ENCODE measurements at places on chromosomes 5 and 9.

DNA sequence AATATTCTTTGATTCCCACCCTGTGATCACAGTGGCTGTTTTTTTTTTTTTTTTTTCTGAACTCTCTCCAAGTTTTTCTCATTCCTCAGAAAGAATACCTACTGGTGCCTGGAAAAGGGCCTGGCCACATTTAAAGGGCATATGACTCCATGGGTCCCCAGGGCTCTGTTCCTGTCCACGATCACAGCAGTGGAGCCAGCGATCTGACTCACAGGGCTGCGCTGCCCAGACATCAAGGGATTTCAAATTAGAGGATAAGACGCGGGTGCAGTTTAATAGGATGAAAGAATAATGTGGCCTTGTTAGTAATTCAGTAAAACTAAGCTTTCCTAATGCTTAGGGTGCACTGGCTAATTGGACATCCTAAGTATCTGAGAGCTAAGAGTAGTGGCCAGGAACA is 175.1 kb upstream of the MSX2 start:
- DNase-seq: no peak

DNA sequence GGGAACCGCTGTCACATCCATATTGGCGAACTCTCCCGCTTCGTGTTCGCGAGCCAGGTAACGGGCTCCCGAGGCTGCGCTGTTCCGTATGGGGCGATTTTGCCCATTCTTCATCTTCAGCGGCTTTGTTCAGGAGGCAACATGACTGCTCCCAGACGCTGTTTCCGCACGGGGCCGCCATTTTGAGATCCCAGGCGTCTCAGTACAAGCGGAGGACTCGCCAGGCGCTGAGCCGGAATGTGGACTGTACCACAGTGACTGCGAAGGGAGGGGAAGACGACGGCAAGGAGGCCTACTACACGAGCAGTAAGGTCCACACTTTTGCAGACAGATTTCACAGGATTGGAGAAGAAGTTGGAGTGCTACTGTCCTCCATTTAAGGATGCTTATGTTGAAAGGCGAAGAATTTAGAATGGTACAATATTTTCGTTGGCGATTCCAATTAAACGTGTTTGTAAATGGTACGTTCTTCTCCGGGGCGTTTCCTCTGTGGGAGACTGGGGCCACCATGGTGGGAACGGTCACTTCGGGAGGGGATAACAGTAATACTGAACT is 41.6 kb upstream of the ZNF300 start:
- no peak for DNase-seq

- DNase-seq: no peak
Observed at GRCh38 chr9:124549016-124549415, 41.8 kb upstream of the NR5A1 start.

DNA sequence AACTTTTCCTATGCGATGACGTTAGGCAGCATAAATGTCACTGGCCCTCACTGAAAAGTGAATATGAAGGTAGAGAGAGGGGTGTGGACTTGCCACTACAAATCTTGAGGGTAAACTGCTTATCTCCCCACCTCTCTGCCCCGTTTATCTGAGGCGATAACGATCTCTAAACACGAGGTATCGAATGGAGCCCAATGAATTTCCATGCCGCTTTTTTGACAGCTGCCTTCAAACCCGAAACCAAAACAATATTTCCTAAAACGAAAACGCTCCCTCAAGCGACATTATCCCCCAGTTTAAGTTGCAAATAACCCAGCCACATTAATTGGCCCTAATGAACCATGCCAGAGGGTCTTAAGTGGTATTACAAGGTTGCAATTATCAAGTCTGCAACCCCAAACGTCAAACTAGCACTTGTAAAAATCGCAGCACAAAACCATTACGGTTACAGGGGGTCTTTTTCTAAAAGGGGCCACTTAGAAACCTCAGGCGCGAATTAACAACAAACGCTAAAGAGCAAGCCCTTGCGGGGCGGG is 1.4 kb downstream of the NR3C1 start:
- DNase-seq: no peak

GRCh38 chr5:135830876-135831275 is 3.6 kb upstream of the SLC25A48 start:
- DNase-seq: no peak

DNA sequence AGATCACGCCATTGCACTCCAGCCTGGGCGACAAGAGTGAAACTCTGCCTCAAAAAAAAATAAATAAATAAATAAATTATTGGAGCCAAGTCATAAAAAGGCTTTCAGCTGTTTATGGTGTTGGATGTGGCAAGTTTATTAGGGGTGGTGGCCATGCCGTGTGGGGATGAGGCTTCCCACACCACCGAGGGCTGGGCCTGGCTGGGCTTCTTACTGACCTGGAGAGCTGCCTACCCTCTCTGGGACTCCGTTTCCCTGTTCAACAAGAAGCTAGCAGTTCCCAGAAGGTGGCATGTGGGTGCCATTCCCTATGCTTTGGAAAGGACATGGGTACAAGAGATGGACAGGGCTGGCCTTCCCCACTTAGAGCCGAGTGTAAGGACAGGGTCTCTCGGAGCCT is 22.6 kb downstream of the GPRIN1 start:
- no peak for DNase-seq

DNA sequence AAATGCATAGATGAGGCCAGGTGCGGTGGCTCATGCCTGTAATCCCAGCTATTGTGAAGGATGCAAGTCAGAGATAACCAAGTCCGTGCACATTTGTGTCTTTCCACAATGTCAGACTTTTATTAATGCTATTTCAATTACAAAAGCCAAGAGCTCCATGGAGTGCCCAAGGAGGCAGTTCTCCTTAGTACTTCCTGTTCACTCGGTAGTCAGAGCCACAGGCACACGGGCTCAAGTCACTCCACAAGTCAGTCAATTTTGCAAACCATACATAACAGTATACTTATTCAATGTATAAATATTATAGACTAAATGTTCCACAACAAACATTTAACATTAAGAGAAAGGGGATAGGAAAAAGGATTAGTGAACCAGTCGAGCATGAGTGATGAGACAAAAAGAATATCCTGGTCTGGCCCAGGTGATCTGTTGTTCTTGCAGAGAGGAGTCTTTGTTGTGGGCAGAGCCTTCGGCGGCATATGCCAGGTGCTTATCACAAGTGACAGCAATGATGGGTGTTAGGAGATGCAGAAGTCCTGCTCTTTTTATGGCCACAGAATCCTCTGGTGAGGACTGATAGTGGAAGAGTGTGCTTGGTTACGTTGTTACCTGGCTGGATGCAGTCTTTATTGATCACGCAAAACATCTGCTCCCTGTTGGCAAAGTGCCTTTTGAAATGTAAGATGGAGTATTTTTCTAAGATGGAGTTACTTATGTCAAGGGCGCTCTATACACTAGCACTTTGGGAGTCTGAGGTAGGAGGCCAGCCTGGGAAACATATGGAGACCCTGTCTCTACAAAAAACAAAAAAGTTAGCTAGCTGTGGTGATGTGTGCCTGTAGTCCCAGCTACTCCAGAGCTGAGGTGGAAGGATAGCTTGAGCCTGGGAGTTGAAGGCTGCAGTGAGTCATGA is 167.0 kb upstream of the FBXL17 start:
- no peak for DNase-seq

- DNase-seq: no peak
Observed at GRCh38 chr5:132268769-132269551, 11.5 kb downstream of the PDLIM4 start.

DNA sequence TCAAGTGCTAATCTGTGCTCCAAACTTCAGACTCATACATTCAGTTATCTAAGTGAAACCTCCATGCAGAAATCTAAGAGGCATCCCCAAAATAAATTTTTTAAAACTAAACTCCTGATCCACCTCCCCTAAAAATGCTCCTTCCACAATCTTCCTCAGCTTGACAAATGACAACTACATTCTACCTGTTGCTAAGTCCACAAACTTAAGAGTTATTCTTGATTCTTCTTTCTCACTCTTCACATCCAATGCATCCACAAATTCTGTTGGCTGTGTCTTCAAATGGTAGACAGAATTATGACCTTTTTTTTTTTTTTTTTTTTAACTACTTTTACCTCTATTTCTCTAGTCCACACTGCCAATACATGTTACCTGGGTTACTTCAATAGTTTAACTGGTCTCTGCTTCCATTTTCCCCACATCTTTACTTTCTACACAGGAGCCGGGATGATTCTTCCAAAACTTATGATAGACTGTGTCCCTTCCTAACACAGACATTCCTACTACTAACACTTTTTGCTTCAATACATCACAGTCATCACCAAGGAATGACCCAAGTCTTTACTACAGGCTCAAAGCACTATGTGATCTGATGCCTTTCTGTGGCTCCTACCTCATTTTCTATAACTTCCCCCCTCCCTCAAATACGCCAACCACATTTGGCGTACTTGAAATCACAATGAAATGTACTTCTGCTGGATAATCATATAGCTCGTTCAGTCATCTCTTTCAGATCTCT is 143.6 kb downstream of the PDE4D start:
- DNase-seq: no peak

All from NCI-H2107 (cell line).